Pancreas (tissue), 10 donors: ENCODE measurements at places on chromosomes 2 and 18. TPM values are rescaled to one million over a fixed set of nuclear protein-coding genes. Genes with fewer than 3 reads are reported as not detected.

DNA sequence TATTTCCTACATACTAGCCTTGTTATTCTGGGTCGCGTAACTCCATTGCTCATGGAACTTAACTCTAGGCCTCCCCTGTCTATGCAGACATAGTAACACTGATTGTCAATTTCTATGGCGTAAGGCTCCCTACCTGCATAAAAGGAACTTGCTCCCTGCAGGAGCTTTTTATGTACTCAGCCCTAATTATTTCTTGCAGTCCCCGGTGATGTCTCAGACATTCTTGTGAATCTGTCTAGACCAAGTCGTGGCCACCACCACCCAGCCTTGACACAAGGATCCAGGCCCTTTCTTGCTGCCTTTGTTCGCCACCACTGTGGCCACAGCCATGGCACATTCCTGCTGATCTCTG is 189.5 kb upstream of the CTAGE1 start:
- H3K27me3 ChIP-seq, result no peaks in the 10 kb centered on the region
- no peak overlapping the region for H3K27ac ChIP-seq
- no peak overlapping the region for H3K4me3 ChIP-seq
- H3K4me1 ChIP-seq, result no peaks in the 10 kb centered on the region

The TRABD2A gene
- 0.26 TPM for total RNA-seq

The SKOR2 gene
- total RNA-seq, result not detected

The SLC35F5 gene
- 40.6 TPM for total RNA-seq

- no peak overlapping the region for H3K27ac ChIP-seq
- no peaks in the 10 kb centered on the region for H3K36me3 ChIP-seq
- DNase-seq, result no peak
- no peaks in the 10 kb centered on the region for H3K4me1 ChIP-seq
Observed at GRCh38 chr18:13401404-13401803, 182.8 kb downstream of the LDLRAD4 start.

The TANK gene
- total RNA-seq, result 15.4 TPM

The SATB2 gene
- 2.7 TPM for total RNA-seq

GRCh38 chr18:62262061-62262460 is 63.0 kb upstream of the TNFRSF11A start:
- H3K27me3 ChIP-seq, result no peaks in the 10 kb centered on the region
- peaks cover 23% of the 10 kb centered on the region for H3K36me3 ChIP-seq

DNA sequence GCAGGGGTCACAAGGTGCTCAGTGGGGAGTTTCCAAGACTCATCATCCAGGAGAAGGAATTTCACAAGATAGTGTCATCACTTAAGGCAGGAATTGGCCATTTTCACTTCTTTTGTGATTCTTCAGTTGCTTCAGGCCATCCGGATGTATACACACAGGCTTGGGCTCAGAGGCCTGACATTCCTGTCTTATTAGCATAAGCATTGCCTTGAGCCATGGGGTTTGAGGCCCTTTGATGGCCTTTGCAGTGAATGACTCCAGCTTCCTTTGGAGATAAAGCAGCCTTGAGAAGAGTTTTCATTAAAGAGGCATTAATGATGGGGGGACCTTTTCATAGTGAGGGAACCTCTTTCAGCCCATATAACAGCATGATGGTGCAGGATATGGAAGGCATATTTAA is 366.0 kb upstream of the CNTNAP5 start:
- H3K36me3 ChIP-seq, result no peaks in the 10 kb centered on the region
- no peaks in the 10 kb centered on the region for H3K27me3 ChIP-seq
- no peak overlapping the region for H3K27ac ChIP-seq
- no peak for DNase-seq

The DSG4 gene
- not detected for total RNA-seq

The ASXL3 gene
- total RNA-seq, result 1.6 TPM

- H3K27me3 ChIP-seq, result no peaks in the 10 kb centered on the region
- no peak for DNase-seq
- H3K36me3 ChIP-seq, result peaks cover 25% of the 10 kb centered on the region
- H3K4me3 ChIP-seq, result no peak overlapping the region
- H3K4me1 ChIP-seq, result no peaks in the 10 kb centered on the region
- H3K27ac ChIP-seq, result no peak overlapping the region
Observed at GRCh38 chr2:238431-238830, 25.4 kb downstream of the SH3YL1 start.

DNA sequence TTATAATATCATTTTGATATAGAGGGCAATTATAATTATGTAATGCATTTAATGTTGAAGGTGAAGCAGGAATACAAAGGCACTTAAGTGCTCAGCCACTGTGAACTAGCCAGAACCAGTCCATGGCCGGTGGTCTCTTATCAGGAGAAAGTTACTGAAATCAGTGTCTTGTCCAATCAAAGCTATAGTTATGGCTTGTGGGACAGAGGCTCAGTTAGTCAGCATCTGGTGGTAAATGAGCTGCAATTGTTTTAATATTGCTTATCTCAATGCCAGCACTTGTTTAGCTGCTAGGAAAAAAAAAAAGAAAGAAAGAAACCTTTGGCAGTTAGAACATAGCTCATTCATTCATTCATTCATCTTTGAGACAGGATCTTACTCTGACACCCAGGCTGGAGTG is 3.8 kb upstream of the ALS2 start:
- H3K27me3 ChIP-seq, result no peaks in the 10 kb centered on the region
- no peaks in the 10 kb centered on the region for H3K36me3 ChIP-seq
- no peak overlapping the region for H3K4me3 ChIP-seq
- H3K4me1 ChIP-seq, result peaks cover 4% of the 10 kb centered on the region
- DNase-seq, result no peak

DNA sequence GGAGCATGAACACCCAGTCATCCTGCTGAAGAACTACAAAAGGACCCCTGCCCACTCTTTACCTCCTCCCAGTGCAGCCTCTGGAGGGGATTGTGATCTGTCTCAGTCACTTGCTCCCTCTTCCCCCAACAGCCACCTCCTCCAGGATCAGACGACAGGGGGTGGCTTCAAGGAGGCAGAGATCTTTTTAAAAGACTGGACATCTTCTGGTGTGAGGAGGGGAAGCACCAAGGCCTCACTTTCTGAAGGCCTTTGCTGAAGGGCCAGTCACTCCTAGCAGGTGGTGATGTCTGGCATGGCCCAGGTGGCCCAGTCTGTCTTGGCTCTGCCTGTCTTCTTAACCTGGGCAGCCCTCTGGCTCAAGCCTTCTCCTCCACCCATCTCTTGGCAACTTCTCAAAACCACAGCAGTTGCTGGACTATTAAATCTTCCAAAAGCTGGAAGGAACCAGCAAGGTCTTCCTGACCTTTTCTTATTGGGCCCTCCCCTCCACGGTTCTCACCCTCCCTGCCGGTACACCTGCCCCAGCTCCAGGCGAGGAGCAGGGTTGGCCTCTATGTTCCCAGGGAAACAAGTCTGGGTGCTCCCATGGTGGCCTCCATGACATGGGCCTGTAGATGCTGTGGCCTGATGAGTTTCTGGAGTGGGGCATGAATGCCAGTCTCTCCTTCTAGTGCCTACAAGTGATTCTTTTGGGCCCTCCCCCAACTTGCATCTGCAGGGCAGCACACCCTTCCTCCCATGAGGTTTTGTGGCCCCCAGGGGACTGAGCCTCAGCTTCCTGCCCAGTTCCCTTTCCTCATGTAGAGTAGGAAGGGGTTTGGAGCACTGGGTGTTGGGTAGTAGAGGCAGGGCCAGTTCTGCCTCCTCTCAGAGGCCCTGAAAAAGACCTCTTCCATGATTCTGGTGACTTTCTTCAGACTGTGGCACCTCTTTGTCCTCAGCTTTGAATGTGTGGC is 5.0 kb upstream of the ATP6V1B1 start:
- no peak overlapping the region for H3K27ac ChIP-seq
- DNase-seq, result no peak
- H3K36me3 ChIP-seq, result no peaks in the 10 kb centered on the region
- no peak overlapping the region for H3K4me3 ChIP-seq
- no peaks in the 10 kb centered on the region for H3K27me3 ChIP-seq
- no peaks in the 10 kb centered on the region for H3K4me1 ChIP-seq

DNA sequence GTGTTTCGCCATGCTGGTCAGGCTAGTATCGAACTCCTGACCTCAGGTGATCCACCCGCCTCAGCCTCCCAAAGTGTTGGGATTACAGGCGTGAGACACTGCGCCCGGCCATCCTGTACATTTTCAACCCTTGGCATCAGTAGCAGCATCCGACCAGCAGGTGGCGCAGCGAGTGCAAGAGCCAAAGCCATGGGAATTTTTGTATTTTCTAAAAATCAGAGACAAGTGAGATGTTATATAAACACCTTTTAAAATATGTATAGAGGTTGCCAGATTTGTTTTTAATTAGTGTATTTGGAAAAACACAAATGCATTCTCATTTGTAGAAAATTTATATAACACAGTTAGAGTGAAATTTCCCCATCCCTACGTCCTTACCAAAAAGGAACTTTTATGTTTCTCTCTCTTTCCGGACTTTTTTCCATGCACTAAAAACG is 36.8 kb downstream of the MOGAT1 start:
- H3K4me3 ChIP-seq, result no peak overlapping the region
- peak; percentile 93 for DNase-seq
- peaks cover 5% of the 10 kb centered on the region for H3K4me1 ChIP-seq
- no peaks in the 10 kb centered on the region for H3K27me3 ChIP-seq
- H3K27ac ChIP-seq, result no peak overlapping the region

GRCh38 chr2:70362661-70363060 is 60.8 kb upstream of the FAM136A start:
- DNase-seq, result no peak
- no peaks in the 10 kb centered on the region for H3K36me3 ChIP-seq
- no peak overlapping the region for H3K27ac ChIP-seq

The TYW5 gene
- total RNA-seq, result 2.2 TPM

DNA sequence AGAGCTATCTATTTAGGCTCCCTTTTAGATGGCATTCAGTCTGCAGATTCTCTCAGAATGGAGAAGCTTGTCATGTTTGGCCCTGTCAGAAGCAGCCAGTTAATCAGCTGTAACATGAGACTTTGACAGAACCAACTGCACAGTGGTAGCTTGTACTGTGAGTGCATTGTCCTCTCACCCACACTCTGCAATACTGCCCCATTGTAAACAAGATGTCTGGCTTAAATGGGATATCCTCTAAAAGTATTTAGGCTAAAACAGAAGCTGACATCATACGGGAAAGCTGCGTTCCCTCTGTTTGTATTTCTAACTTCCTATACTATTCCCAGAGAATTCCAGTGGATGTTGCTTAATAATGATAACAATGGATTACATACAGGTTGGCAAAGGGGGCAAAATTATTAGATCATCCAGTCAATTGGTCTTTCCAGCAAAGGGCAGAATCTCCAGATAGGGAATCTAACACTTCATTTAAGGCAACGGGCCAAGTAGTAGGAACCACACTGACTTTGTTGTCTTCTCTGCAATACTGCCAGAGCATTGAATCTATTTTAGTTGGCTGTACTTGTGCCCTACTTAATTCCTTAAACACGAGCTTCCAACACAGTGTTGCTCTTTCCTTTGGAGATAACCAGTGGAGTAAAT is 15.4 kb upstream of the STAT4 start:
- peaks cover 8% of the 10 kb centered on the region for H3K4me1 ChIP-seq
- H3K4me3 ChIP-seq, result no peak overlapping the region
- H3K27ac ChIP-seq, result no peak overlapping the region
- DNase-seq, result no peak
- no peaks in the 10 kb centered on the region for H3K27me3 ChIP-seq
- no peaks in the 10 kb centered on the region for H3K36me3 ChIP-seq

The PER2 gene
- total RNA-seq, result 8.9 TPM

GRCh38 chr18:56386856-56387255 is 251.5 kb downstream of the TXNL1 start:
- no peak overlapping the region for H3K27ac ChIP-seq
- DNase-seq, result no peak
- no peaks in the 10 kb centered on the region for H3K36me3 ChIP-seq
- no peaks in the 10 kb centered on the region for H3K4me1 ChIP-seq
- no peaks in the 10 kb centered on the region for H3K27me3 ChIP-seq
- H3K4me3 ChIP-seq, result no peak overlapping the region

- no peak overlapping the region for H3K4me3 ChIP-seq
- no peaks in the 10 kb centered on the region for H3K27me3 ChIP-seq
- no peak for DNase-seq
- H3K36me3 ChIP-seq, result no peaks in the 10 kb centered on the region
Observed at GRCh38 chr2:67526283-67526682, 129.2 kb downstream of the ETAA1 start.

The IL1RN gene
- 0.67 TPM for total RNA-seq

- H3K4me1 ChIP-seq, result peaks cover 4% of the 10 kb centered on the region
- H3K27me3 ChIP-seq, result no peaks in the 10 kb centered on the region
- H3K4me3 ChIP-seq, result no peak overlapping the region
- H3K27ac ChIP-seq, result no peak overlapping the region
- no peak for DNase-seq
- H3K36me3 ChIP-seq, result no peaks in the 10 kb centered on the region
Observed at GRCh38 chr2:23375448-23375847, 9.5 kb upstream of the KLHL29 start.

The LCT gene
- not detected for total RNA-seq

The INO80D gene
- 15.0 TPM for total RNA-seq

- H3K27me3 ChIP-seq, result no peaks in the 10 kb centered on the region
- H3K27ac ChIP-seq, result no peak overlapping the region
- no peaks in the 10 kb centered on the region for H3K4me1 ChIP-seq
- H3K4me3 ChIP-seq, result no peak overlapping the region
- H3K36me3 ChIP-seq, result no peaks in the 10 kb centered on the region
- DNase-seq, result no peak
Observed at GRCh38 chr18:31744321-31745067, 16.2 kb downstream of the SLC25A52 start.

DNA sequence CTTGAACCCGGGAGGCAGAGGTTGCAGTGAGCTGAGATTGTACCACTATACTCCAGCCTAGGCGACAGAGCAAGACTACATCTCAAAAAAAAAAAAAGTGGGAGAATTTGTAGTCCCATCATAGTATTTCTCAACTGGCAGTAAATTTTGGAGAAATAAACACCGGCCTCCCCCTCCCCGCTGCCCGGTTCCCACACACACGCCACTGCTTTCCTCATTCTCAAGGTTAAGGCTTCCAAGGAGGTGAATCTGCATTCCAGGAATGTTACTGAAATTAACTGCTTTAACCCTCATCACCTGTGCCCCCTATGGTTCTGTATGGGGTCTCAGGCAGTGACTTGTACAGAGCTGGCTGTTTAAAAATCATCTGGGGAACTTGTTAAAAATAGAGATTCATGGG is 49.9 kb downstream of the MRPL35 start:
- DNase-seq, result no peak
- H3K27ac ChIP-seq, result no peak overlapping the region
- no peaks in the 10 kb centered on the region for H3K36me3 ChIP-seq
- no peaks in the 10 kb centered on the region for H3K4me1 ChIP-seq
- no peak overlapping the region for H3K4me3 ChIP-seq
- H3K27me3 ChIP-seq, result no peaks in the 10 kb centered on the region

DNA sequence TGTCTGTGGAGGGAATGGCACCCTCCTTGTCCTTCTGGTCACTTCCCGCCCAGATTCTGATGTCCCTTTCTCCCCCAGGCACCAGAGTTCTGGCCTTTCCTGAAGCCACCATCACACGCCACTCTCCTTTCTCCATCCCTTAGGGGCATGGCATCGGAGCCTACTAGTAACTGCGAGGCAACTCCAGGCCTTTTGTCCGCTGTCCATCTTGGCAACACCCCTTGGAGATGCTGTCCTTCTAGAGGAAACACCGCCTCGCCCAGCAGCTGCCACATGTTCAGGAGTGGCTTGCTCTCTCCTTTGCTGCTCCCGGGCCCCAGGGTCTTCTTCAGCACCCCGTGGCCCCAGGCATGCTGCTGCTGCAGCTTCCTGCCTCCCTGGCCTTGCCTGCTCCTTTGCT is 267.0 kb downstream of the SRBD1 start:
- no peak overlapping the region for H3K4me3 ChIP-seq
- H3K36me3 ChIP-seq, result no peaks in the 10 kb centered on the region
- DNase-seq, result no peak
- H3K27ac ChIP-seq, result no peak overlapping the region
- no peaks in the 10 kb centered on the region for H3K4me1 ChIP-seq
- no peaks in the 10 kb centered on the region for H3K27me3 ChIP-seq

GRCh38 chr2:6111781-6112261 is 419.6 kb downstream of the SOX11 start:
- H3K27ac ChIP-seq, result no peak overlapping the region
- H3K4me3 ChIP-seq, result no peak overlapping the region
- no peaks in the 10 kb centered on the region for H3K36me3 ChIP-seq
- no peak for DNase-seq
- H3K4me1 ChIP-seq, result no peaks in the 10 kb centered on the region
